ENCODE measurements at places on chromosomes 1 and 21.
A peak's percentile ranks its signal among the peaks of the same experiment; 100 is the strongest.

GRCh38 chr21:45987121-45987711 is 5.6 kb downstream of the COL6A1 start:
- DNase-seq: no peak

DNA sequence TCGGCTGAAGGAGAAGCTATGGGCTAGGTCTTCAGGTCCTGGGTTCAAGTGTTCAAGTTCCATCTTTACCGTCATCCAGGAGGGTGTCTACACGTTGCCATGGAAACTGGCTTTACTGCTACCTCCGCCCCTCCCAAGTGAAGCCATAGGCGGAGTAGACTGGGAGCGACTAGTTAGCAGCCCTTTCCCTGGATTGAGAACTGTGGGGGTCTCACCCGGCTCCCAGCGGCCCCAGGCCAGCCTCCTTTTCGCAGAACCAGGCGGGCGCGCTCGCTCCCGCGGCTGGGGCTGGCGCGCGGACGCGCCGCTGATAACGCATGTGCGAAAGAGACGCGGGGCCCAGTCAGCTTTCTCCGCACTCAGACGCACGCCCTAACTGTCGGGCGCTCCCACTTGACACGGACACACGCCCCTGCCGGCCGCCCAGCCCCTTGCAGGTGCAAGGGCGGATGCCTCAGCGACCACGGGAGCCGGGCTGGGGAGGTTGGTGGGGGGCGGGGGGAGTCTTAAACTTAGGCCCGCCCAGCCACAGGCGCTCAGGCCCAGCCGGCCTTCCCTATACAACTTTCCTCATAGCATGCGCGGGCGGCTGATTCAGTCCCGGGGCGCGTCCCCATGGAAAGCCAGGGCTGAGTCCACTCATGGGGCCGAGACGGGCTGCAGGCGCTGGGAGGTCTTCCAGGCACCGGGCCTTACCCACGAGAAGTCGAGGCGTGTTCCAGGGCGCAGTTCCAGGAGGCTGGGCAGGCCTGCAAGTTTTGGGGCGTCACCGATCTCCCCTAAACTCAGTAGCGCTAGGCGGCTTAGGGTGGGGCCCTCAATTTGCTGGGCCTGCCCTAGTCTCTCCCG is 7.4 kb downstream of the EFNA4 start:
- peak; percentile 63 for DNase-seq

DNA sequence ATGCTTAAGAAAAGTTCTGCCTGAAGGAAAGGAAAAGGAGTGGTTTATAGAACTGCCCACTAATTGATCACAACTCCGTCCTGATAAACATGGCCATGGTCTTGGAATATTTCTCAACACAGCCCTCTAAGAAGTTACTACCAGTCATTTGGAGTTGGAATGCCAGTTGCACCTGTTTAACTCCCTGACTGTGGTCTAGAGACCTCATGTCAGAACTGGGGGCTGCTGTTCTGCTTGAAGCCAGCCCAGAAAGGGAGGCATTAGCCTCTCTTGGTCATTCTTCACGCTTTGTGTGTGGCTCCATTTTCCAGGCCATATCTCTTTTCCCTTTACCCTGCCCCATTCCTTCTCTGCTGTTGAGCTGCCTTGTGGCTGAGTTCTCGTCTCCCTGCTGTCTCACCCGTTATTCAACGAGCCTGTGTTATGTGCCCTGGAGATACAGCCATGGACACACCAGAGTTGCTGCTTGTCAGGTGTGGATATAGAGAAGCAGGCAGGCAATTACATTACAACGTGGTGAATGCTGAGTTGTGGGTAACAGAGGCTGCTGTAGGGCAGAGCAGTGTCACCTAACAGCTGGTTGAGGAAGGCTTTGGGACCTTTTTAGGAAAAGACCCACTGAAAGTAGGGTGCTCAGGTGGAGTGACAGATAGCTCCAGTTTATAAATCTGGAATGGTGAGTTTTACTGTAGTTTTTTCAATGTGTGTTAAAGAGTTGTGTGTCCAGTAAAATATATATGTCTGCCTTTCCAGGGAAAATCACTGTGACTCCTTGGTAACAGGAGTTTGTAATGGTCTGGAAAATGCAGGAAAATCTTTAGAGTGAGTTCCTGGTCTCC is 137.0 kb upstream of the IPO9 start:
- no peak for DNase-seq

GRCh38 chr1:24751833-24752232 is 6.6 kb downstream of the CLIC4 start:
- no peak for DNase-seq

- DNase-seq: no peak
These were observed 3.3 kb upstream of the SSBP3 start for GRCh38 chr1:54409156-54410142.

GRCh38 chr1:41560931-41561330 is 76.4 kb upstream of the EDN2 start:
- no peak for DNase-seq

DNA sequence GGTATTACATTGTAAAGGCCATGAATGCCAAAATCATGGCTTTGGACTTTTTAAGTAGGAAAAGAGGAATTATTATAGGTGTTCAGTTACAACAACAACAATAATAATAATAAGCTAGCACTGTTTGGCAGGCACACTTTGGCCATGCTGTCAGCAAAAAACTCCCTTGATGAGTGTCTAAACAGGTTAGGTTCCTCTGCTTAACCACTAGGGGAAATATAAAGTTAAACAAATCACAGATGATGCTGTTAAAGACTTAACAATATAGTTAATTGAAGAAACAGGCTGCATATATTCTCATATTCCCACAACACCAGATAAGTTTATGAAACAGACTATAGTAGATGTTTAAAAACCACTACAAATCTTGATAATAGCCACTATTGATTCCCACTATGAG is 46.4 kb downstream of the RGS21 start:
- no peak for DNase-seq

- DNase-seq: peak; percentile 14
These were observed 31.6 kb downstream of the KRTAP20-3 start for GRCh38 chr21:30674312-30674711.

DNA sequence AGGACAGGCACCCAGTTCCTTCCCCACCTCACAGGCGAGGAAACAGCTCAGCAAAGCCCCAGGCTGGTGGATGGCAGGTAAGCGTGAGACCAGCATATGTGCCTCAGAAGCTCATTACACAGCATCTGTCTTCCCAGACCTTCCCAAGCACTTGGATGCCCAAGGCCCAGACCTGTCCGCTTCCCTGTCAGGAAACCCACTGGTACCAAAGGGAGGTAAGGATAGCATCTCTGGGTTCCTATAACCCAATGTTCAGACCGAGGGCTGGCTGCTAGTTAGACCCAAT is 3.3 kb downstream of the POFUT2 start:
- DNase-seq: no peak
